HCEC 1CT (cell line): ENCODE measurements at places on chromosomes 4 and X.

GRCh38 chr4:26235500-26235899 is 85.3 kb upstream of the RBPJ start:
- peak; percentile 71 for DNase-seq

DNA sequence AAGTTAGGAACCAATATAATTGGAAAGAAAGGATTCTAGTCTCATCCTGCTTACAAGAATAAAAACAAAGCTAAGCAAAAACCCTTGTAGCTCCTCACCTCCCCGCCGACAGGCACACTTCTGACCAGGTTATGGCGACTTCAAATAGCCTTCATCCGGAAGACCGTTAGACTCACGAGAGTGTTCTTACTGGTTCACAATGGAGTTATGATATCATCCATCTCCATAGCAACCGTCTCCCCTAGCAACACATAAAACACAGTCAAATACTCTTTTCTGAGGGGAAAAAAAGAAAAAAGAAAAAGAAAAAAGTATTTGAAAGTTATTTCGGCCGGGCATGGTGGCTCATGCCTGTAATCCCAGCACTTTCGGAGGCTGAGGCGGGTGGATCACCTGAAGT is at the start of gene IL13RA2:
TSS of gene IL13RA2 (minus strand) at position 162 of the 400 bp plus-strand sequence. CDS start 347 bp downstream, outside the sequence.
- no peak for DNase-seq

GRCh38 chr4:155339588-155339987 is 37.2 kb downstream of the MAP9 start:
- no peak for DNase-seq

DNA sequence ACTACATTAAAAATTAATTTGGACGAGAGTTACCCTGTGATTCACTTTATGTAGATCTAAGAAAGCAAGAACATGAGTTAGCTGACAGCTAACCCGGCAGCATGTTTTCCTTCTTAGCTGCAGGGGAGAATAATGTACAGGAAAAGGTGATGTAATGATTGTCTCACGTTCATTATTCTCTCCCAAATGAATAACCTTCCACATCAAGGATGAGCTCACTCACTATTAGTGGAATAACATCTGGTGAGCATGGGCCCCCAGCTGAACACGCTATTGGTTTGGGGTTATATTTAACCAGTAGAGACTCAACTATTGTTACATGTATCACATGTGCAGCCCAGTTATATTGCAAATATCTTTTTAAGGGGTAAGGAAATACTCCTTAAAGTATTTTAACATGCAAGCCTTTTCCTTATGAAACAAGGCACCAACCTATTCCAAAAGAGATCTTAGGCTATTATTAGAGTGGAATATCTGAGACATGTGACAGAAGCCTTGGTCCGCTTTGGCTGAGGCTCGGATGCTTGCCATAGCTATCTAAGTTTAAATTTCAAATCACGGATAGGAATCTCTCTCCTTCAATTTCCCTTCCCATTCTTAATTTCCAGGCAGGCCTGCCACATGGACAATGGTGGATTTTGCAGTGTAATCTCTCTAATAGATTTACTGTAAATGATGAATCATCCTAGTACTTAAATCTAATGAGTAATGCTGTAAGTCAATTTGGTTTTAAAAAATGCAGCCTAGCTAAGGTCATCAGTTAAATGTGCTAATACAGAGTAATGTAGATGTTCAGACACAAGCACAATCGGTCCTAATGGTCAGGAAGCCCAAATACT is 99.0 kb upstream of the OTUD4 start:
- peak; percentile 77 for DNase-seq

DNA sequence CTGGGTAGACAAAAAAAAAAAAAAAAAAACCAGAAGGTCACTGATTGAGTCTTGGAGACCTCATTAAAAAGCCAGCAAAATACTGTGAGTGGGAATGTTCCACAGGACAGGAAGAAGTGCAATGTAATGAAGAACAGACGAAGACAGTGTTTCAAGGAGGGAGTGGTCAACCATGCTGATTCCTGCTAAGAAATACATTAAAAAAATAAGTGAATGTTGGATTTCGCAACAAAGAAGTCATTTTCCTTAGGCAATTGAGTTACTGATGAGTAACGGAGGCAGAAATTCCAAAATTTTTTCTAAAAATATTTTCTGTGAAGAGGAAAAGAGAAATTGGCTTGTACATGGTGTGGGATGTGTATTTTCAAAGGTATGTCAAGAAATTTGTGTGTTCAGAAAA is 94.3 kb upstream of the FAM47B start:
- peak; percentile 60 for DNase-seq

DNA sequence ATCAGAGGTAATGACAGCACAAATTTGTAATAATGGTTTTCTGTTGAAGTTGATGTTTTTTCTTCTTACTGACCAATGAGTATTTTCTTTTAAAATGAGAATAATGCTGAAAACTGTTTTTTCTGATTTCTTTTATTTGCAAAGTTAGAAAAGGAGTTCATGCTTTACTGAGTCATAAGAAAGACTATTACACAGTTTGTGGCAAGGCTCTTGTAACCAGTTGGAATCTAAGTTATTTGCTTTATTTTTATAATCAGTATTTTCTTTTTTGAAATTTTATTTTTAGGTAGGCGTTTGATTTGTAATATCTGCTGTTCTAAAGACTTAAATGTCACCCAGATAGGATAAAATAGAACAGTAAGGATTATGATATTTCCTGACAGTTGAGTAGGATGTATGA is 25.5 kb downstream of the ANAPC4 start:
- no peak for DNase-seq

DNA sequence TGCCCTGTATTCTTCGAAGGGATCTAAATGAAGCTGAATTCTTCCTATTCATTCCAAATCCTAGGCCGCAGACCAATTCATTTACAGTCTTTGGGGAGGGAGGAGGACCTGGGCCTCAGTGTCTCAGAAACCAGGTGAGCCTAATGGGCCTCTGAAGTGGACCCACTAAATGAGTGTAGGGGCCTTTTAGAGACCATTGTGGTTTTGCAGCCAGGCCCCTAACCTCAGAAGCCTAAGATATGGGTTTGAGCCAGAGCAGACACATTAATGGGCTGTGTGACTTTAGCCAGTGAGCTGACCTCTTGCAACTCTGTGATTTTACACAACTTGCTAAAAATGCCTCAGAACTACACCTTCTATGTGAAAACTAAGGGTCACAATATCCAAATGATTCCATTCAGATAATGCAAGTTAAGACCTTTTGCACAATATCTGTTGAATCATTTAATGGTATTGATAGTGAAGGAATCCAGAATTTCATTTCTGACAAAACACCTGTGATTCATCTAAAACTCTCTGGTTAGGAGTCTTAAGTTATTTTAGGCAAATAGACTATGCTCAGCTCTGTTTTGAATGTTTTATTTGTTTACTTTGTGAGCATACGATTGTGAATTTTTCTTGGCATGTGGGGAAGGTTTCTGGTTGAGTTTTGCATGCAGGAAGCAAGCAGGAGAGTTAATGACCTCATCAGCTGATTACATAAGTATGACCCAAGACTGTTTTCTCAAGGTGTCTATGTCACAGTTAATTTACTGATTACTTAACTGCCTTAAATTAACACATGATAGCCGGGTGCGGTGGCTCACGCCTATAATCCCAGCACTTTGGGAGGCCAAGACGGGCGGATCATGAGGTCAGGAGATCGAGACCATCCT is 75.0 kb downstream of the EVC start:
- peak; percentile 73 for DNase-seq
